ENCODE measurements at places on chromosomes 12 and 14.

GRCh38 chr14:69841656-69842055 is 37.6 kb upstream of the SMOC1 start:
- no peak for DNase-seq

- no peak for DNase-seq
Measured at GRCh38 chr14:36938678-36939077, 233.7 kb downstream of the SLC25A21 start.

DNA sequence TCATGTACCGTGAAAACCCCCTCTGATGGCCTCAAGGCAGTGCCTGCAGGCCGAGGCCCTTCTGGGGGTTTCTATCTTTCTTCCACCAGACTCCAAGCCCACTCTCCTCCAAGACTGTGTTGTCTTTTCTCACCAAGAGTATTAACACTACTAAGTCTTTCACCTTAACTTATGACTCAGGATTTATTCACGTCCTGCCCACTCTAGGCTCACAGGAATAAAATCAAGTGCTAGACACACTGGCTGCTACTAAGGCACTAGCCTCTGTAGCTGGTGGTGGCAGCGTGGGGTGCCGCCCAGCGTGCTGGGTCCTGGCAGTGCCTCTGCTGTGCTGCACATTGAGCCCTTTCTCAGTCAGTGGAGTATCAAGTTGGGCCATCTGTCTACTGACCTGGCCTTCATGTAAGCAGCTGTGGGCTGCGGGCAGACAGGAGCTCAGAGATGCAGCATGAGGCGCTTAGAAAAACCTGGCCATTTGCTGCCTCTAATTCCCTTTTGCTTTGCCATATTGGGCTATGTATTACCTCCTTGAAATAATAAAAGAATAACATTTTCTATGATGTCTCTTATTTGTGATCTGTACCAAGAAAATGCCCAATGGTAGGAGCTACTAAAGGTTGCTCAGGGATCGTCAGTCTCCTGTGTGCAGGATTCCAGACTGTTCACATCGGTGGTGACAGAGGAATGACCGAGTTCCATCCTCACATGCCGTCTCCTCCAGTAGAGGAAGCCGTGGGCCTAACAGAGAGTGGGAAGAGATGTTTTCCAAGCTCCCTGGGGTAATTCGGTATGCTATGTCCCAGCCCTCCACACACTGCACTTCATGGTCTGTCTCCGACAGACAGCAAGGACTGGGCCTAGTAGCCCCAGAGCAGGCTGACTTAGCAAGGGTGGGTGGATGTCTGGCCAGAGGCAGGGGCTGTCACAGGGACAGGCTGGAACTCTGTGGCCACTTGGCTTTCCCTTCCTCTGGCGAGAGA is 39.9 kb downstream of the MAX start:
- DNase-seq = no peak

DNA sequence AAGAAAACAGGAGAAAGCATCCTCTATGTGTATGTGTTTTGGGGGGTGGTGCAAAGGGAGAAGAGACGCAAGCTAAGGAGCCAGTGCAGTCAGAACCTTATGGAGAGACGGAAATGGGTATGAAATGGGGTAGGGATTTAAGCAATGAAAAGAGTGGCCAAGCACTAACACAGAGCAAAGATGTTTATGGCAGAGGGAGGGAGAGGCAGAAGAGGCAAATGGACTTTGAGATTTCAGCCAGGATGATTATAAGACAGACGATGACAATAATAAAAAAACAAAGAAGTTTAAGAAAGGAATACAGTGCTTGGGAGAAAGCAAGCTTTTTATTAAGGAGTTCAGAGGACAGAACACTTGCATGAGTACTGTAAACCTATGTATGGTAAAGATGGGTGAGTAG is 44.6 kb downstream of the DCAF5 start:
- no peak for DNase-seq

GRCh38 chr14:36217732-36218131 is 41.2 kb upstream of the PTCSC3 start:
- DNase-seq = no peak

DNA sequence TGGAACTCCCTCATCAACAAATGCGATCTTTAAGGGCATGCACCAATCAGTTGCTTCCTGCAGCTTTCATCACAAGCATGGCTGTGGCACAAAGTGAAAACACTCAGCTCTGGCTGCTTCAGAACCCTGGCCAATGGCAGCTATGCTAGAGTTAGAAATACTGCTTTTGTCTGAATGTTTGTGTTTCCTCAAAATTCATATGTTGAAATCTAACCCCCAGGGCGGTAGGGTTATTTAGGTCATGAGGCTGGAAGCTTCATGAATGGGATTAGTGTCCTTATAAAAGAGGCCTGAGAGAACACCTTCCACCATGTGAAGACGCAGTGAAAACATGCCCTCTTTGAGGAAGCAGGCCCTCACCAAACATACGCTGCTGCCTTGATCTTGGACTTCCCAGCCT is 453.9 kb downstream of the SNAPC1 start:
- no peak for DNase-seq

GRCh38 chr14:22448905-22449599 is 140.0 kb downstream of the DAD1 start:
- DNase-seq = no peak

GRCh38 chr14:36866867-36867266 is 205.2 kb downstream of the PAX9 start:
- DNase-seq = no peak
